ENCODE measurements at places on chromosomes 5 and 9. TPM values are rescaled to one million over a fixed set of nuclear protein-coding genes. Genes with fewer than 3 reads are reported as not detected.

DNA sequence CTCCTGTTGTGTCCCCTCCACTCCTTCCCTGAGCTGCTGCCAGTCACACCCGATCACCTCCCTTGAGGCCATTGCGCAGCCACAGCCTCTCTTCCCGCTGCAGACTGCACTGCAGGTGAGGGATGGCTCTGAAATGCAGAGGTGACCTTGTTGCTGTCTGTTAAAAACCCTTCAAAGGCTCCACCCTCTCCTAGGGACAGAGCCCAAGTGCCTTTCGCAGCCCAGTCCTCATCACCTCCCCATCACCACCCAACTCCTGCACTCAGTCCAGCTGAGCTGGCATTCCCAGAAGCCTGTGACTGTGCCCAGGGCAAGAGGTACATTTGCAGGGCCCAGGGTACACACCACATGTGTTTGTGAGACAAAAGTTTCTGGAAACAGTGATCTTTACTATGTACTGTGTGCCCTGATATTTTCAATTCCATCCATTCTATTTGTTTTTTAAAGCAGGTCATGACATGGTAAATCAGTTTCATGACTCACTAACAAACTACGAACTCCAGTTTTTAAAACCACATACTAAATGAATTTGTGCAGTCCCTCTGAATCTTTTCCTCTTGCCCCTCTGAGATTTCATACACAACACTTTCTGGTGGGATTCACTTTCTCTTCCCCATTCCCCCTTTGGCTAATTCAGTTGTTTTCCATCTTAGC, 73.0 kb upstream of the SPOCK1 start:
- no peak for DNase-seq

Gene COL23A1
- total RNA-seq, result 0.08 TPM

DNA sequence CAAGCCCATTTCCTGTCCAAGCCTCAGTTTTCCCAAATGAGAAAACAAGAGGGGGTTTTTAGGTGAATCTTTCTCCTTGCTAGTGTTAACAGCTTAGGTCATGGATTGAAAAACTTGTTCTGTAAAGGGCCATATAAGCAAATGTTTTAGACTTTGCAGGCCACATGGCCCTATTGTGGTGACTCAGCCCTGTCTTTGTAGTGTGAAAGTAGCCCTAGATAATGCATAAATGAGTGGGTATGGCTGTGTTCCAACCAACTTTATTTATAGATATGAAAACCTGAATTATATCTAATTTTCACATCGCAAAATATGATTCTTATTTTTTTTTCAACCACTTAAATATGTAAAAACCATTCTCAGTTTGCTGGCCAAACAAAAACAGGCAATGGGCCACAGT, 6.9 kb upstream of the BARX1 start:
- DNase-seq, result no peak

DNA sequence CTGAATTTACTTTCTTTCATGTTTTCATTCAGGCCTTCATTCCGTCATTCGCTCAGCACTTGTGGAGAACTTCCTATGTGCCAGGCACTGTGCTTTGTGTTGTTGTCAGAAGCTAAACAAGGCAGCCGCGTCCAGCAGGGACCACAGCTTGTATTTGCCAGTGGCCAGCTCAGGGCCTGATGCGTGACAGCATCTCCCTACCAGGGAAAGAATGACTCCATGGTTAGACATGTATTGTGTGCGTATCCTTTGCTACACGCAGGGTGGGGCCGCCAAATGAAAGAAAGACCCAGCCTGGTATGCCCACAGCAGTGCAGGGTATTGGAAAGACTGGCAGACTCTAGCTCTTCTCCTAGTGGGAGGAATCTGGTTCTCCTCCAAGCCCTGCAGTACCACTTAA, 4.7 kb upstream of the COL27A1 start:
- no peak for DNase-seq

DNA sequence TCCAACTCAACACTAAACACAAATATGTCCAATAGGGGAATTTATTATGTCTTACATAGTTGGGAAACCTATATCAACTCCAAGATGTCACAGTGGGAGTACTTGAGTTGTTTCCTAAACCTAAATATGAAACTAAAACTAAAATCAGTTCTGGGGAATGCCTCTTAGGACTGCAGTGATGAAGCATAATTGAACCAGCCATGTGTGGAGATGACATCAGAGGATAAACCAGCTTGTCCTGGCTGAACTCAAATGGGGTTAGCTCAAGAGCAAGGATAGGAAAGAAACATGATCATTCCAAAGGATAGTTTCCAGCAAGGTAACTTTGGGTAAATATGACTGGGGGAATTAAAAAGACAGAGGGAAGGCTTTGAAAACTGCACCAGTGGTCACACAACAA, 88.9 kb upstream of the PLPPR1 start:
- no peak for DNase-seq

GRCh38 chr5:96927008-96927407, 8.9 kb upstream of the LNPEP start:
- no peak for DNase-seq

DNA sequence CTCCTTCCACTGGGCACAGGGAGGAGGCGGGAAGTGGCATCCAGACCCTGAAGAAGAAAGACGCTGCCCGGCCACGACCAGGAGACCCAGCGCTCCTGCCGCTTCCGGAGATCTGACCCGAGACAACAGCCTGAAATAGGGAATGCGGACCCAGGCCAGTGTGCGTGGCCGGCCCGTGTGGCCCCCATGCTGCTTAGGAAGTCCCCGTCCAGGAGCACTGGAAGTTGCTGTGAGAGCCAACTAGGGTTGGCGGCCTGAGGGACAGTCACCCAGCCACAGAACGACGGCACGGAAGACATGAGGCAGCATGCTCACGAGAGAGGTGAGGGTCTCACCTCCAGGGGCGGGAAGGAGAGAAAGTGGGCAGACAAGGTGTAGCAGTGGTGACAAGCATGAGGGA, 17.0 kb downstream of the SH3GLB2 start:
- no peak for DNase-seq
